ENCODE measurements at places on chromosomes 1 and 21.

- DNase-seq = no peak
These were observed at the start of gene AIM2 for GRCh38 chr1:159076438-159077119. Gene AIM2 (minus strand): TSS chr1:159076766. CDS start chr1:159073499, 3,267 bp downstream.

GRCh38 chr1:26602378-26602959, 72.9 kb downstream of the RPS6KA1 start:
- no peak for DNase-seq

DNA sequence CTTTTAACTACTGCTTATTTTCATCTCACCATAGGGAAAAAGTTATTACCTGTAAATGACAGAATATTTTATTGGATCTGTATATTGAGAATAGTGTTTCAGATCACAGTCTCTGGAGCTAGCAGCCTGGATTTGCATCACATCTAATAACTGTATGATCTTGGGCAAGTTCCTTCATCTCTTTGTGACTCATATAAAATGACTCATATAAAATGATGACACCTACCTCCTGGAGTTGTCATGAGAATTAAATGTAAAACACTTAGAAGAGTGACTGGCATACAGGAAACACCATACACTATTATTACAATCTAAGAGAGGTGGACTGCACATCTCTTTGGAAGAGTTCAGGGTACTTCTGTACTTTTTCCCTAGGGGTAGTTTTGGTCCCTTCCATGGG, 421.3 kb downstream of the NEGR1 start:
- DNase-seq = no peak

- DNase-seq = no peak
These were observed 594.4 kb downstream of the MATN1 start for GRCh38 chr1:30129001-30129408.

DNA sequence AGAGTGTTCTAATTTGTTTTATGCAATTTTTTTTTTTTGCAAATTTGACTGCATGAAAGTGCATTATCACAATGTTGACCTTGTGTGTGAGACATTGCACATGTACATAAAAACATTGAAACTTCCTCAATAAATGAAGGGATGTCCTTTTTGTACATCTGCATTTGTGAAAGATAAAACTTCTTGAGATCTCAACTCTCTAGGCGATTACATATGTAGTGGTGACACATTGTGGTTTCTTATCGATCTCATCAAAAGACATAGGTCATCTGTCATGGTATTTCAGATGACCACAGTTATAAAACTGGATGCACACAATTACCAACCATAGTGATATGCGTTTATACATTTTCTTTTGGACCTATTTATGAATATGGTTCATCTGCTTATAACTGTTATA, 35.6 kb upstream of the C21orf91 start:
- no peak for DNase-seq

GRCh38 chr21:14862794-14863720, 201.7 kb downstream of the NRIP1 start:
- DNase-seq = no peak

DNA sequence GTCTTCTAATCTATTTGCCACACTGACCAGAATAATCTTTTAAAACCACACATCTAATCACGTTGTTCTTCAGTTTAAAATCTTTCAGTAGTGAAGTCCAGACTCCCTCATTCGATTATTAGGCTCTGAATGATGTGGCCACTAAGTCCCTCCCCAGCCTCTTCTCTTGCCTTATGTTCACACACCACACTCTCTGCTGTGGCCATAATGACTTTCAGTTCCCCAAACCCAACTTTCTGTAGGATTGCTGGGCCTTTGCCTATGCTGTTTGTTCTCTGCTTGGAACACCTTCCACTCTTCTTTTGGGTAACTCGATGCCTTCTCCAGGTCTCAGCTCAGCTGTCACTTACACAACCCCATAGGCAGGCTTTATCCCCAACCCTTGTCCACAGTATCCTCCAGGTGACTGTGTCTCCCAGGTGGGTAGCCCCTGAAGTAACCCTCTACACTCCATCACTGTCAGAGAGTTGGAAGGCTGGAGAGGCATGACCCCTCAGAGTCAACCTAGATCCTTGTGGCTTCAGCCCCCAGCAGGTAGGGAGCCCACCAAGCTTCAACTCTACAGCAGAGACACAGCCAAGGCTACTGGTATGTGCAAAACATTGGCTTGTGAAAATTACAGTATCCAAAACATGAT, 8.4 kb upstream of the SLC37A1 start:
- DNase-seq = no peak

- no peak for DNase-seq
These were observed 140.4 kb downstream of the COP1 start for GRCh38 chr1:176066709-176067108.

- no peak for DNase-seq
These were observed 18.4 kb downstream of the MATN1 start for GRCh38 chr1:30704765-30705509.

- DNase-seq = no peak
These were observed 40.7 kb upstream of the DHCR24 start for GRCh38 chr1:54927472-54928240.

DNA sequence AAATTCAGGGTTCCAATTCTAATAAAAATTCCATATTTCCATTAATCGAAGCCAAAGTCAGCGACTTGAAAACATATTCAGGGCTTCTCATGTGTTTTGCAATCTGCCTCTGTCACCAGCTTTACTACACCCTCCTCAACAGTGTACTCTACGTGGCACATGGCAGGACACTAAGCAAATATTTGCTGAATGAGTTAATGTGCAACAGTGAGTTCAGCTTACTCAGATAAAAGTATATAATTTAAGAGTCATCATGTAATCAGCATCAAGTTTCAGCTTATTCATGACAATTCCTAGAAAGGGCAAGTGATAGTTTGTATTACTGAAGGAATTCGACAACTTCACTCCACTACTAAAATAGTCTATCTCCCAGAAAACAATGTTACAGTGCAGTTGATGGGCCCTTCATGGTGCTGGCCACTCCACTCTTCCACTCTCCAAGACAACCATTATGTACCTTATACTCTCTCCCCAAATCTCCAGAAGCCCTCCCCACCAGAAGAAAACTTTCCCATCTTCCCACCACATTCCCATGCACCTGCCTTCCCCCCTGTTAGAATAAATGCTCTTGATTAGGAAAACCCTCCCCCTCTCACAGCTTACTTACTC, 97.3 kb downstream of the TTLL7 start:
- no peak for DNase-seq

GRCh38 chr21:28635541-28635940, 357.1 kb downstream of the LTN1 start:
- DNase-seq = no peak

DNA sequence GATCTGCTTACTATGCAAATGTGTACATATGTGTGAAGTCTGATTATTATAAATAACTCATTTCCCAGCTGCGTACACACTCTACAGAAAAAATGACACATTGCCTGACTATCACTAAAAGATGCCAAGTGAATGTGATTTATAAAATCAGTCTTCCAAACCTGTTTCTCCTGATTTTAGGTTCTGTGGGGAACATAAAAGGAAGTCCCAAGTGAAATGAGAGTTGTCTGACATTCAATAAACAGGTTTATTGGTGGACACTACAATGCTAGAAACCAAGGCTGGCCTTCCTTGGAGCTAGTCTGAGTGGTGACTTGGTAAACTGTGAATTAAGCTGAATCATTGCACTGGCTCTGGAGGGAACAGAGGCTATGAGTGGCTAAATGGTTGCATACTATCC, 287.9 kb upstream of the ESRRG start:
- no peak for DNase-seq

- no peak for DNase-seq
These were observed 80.7 kb downstream of the DMRTA2 start for GRCh38 chr1:50342525-50342924.

DNA sequence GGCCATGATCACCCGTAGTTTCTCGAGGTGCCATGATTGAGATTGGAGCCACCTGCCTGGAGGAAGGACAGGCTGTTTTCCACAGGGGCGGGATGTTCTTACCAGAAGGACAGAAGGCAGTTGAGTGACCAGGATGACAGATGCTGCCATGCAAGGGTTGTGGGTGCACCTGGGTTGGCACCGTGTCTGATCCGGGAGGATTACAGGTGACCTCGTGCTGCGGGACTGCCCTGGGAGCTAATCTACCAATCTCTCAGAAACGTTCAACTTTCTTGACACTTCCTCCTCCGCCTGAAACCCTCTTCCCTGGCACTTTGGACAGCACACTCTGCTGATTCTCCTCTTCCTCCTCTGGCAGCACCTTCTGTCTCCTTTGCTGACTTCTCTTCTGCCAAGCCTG, 13.8 kb upstream of the SLC6A9 start:
- DNase-seq = no peak

- DNase-seq = no peak
These were observed 619.0 kb upstream of the CHRM3 start for GRCh38 chr1:238767321-238767720.

DNA sequence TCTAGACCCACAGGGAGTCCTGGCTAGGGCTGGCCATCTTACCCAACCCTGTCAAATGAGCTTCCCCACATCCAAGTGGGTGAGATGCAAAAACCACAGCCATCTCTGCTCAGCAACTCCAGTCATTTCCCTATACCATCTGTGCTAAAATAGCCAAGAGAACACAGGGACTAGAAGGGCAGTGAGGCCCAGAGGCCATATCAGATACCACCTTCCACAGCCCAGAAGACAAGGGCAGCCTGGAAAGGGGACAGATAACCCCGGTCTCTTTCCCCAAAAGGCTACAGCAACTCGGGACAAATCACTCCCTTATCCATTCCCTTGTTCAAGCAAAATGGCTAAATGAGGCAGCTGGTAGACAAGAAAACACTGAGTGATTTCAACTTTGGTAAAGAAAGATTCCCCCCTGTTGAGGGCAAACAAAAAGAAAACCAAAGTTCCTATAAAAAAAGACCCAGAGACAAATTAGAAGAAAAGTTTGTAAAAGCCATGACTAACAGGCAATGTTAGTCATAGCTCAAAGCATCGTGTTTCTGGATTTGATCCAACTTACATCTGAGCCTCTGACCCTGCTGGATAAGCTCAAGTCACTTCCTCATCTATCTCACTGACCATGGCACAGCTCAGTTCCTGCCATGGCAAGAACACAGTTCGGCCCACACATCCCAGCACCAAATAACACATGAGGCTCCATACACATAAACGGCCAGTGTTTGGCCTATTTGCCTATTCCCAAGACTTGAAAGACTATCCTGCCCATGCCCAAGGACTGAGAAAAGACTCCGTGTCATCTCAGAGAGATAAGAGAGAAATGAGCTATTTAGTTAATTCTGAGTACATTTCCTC, 3.1 kb downstream of the LAMB3 start:
- no peak for DNase-seq

DNA sequence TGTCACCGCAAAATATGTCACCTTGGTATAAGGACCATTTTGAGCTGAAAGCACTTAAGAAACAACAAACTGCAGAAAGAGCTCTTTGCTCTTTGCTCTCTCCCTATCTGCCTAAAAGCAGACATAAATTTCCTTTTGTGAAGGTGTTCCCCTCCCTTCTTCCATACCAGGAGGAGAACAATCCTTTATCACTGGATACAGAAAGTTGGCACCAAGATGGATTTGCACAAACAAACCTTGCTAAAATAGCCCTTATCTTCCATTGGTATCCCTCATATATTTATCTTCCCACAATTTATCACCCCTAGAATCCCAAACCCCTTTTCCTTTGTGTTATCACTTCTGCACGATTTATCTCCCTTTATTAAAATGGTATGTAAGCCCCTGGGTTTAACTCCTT, 51.4 kb downstream of the DPYD start:
- DNase-seq = no peak
